H9 (cell line): ENCODE measurements at places on chromosomes 7 and 10. TPM values are rescaled to one million over a fixed set of nuclear protein-coding genes. Genes with fewer than 3 reads are reported as not detected.

GRCh38 chr10:128781637-128782036 lies 655.4 kb upstream of the MKI67 start:
- DNase-seq, result no peak

DNA sequence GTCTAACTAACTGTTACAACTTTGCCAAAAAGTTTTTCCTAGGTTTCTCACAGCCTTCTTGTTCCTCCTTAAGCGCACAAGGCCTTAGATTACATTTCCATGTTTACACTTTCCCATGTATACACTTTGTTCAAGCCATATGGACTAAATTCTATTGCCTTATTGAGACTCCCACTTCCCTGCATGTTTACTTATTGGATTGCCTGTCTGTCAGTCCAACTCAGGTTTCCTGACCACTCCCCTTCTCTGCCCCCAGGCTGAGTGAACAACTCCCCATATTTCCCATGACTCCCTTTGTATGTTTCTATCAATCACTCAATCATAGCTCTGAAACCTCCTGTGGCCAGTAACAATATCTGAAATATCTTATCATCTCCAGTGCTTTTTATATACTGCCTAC lies 43.0 kb downstream of the SLC25A40 start:
- no peak for DNase-seq

DNA sequence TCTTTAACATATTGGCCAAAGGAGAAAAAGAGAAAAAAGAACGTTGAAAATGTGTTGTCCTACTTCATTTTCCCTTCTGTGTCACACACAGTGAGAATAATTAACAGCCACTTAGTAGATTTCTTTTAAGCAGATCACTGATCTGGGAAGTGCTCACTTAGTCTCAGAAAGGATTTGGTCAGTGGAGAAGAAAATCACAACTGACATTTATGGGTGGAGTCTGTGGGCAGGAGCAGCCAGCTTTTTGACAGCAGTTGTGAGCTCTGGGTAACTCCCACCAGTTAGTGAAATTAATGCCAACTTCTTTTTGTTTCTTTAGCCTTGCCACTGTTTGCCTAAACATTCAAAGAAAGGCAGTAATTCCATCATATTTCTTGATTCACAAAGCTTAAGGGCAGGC lies 49.7 kb downstream of the CDK14 start:
- no peak for DNase-seq

DNA sequence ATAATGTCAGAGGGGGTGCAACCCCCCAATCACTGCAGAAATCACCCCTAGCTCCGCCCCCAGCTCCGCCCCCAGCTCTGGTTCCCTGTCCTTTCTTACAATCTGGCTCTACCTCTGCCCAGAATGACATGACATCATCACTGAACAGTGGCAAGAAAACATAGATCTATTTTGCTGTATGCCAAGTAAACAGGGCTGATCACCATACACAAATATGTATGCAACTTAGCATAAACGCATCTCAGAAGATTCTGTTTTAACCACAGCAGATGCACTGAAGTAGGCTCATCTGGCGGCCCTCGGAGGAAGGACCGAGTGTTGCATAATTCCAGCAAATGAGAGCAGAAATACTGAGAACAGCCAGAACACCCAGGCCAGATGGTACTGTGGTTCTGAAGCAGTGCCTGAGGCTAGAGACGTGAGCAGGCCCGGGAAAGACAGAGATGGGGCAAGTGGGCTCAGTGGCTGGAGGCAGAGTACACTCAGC lies 293.3 kb upstream of the KLF14 start:
- DNase-seq, result no peak

Gene GPC2
- total RNA-seq, result 39.5 and 45.2 TPM in 2 replicates
